ENCODE measurements at places on chromosomes 7 and 10.

- peak; percentile 12 for DNase-seq
Measured at GRCh38 chr10:7314170-7314569, 96.7 kb downstream of the SFMBT2 start.

DNA sequence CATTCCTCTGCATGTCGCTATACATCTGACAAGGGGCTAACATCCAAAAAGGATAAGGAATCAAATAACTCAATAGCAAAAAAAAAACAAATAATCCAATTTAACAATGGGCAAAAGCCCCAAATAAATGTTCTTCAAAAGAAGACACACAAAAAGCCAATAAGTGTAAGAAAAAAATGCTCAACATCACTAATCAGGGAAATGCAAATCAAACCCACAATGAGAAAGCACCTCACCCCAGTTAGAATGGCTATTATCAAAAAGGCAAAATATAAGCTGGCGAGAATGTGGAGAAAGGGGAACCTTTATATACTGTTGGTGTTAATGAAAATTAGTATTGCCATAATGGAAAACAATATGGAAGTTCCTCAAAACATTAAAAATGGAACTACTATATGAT lies 14.3 kb downstream of the ARHGAP12 start:
- DNase-seq = no peak

DNA sequence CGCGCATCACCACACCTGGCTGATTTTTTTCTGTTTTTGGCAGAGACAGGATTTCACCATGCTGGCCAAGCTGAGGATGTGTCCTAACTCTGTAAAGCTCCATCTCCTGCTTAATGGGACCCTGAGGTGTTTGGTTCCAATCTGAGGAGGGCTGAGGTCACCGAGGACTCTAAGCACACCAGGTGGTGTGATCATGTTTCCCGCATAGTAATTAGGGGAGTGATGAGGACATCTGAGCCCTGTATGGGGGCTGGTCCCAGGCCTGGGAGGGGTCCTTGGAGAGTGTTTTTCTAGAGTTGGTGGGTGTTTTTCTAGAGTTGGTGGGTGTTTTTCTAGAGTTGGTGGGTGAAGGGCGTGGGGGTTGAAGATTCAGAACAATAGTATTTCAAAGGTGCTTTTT lies 3.0 kb upstream of the ABHD11 start:
- DNase-seq = peak; percentile 66

- DNase-seq = no peak
Measured at GRCh38 chr10:110834629-110835301, 37.0 kb upstream of the PDCD4 start.

GRCh38 chr10:124697837-124698544 lies 46.2 kb downstream of the FAM53B start:
- DNase-seq = peak; percentile 14

DNA sequence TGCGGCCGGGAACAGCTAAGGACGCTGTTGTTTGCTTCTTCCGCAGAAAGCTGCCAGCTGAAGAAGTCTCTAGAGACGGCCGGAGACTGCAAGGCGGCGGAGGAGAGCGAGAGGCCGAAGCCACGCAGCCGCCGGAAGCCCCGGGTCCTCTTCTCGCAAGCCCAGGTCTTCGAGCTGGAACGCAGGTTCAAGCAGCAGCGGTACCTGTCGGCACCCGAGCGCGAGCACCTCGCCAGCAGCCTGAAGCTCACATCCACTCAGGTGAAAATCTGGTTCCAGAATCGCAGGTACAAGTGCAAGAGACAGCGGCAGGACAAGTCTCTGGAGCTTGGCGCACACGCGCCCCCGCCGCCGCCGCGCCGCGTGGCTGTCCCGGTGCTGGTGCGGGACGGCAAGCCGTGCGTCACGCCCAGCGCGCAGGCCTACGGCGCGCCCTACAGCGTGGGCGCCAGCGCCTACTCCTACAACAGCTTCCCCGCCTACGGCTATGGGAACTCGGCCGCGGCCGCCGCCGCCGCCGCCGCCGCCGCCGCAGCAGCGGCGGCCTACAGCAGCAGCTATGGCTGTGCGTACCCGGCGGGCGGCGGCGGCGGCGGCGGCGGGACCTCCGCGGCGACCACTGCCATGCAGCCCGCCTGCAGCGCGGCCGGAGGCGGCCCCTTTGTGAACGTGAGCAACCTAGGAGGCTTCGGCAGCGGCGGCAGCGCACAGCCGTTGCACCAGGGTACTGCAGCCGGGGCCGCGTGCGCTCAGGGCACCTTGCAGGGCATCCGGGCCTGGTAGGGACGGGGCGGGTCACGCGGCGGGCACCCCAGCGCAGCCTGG lies 2.4 kb downstream of the NKX2-3 start:
- peak; percentile 40 for DNase-seq

Data from kidney tubule cell (primary cell).